Endothelial cell (in vitro differentiated cells): ENCODE measurements at places on chromosomes 5 and 9. TPM values are rescaled to one million over a fixed set of nuclear protein-coding genes. Genes with fewer than 3 reads are reported as not detected.

DNA sequence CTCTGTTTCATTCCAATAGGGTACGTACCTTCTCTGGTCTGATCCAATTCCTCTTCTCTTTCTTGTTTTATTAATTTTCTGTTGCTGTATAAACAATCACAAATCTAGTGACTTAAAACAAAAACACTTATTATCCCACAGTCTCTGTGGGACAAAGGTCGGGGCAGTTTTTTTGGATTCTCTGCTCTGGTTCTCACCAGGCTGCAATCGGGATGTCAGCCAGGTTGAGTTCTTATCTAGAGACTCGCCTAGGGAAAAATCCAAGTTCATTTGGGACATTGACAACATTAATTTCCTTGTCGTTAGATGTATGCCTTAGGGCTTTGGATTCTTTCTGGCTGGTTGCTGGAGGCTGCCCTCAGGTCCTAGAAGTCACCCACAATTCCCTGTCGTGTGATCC, 430.5 kb upstream of the RORB start:
- H3K27ac ChIP-seq: no peak overlapping the region
- H3K4me1 ChIP-seq: no peaks in the 10 kb centered on the region
- no peak overlapping the region for H3K4me3 ChIP-seq
- H3K27me3 ChIP-seq: no peaks in the 10 kb centered on the region

DNA sequence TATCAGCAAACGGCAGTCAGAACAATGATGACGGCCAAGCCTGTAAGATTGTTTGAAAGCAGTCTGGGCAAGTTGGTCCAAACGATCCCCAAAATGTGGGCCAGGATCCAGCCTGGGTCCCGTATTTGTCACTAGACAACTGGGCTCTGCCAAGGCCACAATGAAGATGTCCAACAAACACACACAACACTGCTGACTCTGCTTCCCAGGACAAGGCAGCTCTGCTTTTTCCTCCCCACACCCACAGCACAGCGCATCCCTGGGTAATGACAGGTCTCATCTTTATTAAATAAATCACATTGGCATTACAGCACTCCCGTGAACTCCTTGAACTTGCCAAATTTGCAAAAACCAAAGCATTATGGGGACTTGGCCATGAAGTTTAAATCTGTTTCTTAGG, 424.1 kb upstream of the ACTBL2 start:
- H3K27ac ChIP-seq: no peak overlapping the region
- H3K27me3 ChIP-seq: no peaks in the 10 kb centered on the region
- no peaks in the 10 kb centered on the region for H3K36me3 ChIP-seq
- peaks cover 5% of the 10 kb centered on the region for H3K4me1 ChIP-seq
- no peak overlapping the region for H3K4me3 ChIP-seq

Gene FBN2
- 106 TPM for total RNA-seq

Gene ARSI
- total RNA-seq: 3.8 TPM

DNA sequence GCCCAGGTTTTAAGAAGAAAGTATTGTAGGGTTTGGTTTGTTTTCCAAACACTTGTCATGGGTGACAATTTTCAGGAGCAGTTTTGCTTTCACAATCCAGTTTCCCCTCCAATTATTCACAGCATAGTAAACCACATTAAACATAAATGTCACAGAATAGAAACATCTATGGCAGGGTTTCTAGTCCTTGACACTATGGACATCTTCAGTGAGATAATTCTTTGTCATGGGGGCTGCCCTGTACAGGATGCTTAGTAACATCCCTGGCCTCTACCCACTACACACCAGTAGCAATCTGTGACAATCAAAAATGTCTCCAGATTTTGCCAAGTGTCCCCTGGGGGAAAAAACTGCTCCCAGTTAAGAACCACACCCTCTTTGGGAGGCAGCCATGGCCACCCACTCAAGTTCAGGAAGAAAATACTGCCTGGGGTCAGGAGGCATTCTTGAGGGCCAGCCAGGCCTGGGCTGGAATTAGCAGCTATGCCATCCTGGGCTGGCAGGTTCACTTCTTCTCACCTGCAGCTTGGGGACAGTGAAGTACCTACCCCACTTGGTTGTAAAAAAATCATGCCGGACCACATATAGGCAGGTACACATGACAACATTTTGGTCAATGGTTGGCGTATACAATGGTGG, 116.3 kb downstream of the HSD17B3 start:
- peaks cover 5% of the 10 kb centered on the region for H3K4me1 ChIP-seq
- no peaks in the 10 kb centered on the region for H3K27me3 ChIP-seq

Gene MEF2C
- 134 TPM for total RNA-seq

DNA sequence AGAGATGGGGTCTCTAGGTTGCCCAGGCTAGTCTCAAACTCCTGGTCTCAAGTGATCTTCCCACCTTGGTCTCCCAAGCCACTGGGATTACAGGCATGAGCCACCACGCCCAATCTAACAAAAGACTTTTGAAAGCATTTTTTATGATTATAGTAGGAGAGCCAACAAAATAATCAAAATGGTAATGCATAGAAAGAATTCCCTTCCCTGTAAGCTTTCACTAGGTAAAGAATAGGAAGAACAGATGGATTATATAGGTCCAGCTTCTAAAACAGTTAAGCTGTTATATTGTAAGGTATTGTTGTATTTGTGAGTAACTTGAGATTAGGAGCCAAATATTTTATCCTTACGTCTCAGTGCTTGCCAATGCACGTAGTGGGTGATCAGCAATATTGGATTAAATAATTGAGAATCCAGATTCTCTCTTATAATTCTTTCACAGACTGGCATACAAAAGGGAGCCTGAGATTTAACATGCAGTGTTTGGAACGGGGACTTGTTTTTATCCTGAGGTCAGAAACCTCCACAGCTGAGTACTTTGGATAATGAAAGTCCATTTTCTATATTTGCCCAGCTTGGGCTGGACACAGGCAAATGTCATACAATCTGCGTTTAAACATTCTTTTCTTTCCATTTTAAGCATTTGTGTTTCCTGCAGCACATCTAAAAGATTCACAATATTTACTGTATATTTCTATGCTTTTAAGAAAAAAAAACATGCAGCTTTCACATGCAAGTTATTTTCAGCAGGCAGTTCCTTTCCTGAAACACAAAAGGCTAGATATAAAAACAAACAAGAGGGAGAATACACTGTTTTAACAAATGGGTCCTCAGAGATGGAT, 238.4 kb downstream of the ARRDC3 start:
- H3K27ac ChIP-seq: peak overlapping the region; percentile 80
- DNase-seq: no peak
- peaks cover 8% of the 10 kb centered on the region for H3K36me3 ChIP-seq
- peaks cover 3% of the 10 kb centered on the region for H3K27me3 ChIP-seq

Gene WDR31
- 0.95 TPM for total RNA-seq

DNA sequence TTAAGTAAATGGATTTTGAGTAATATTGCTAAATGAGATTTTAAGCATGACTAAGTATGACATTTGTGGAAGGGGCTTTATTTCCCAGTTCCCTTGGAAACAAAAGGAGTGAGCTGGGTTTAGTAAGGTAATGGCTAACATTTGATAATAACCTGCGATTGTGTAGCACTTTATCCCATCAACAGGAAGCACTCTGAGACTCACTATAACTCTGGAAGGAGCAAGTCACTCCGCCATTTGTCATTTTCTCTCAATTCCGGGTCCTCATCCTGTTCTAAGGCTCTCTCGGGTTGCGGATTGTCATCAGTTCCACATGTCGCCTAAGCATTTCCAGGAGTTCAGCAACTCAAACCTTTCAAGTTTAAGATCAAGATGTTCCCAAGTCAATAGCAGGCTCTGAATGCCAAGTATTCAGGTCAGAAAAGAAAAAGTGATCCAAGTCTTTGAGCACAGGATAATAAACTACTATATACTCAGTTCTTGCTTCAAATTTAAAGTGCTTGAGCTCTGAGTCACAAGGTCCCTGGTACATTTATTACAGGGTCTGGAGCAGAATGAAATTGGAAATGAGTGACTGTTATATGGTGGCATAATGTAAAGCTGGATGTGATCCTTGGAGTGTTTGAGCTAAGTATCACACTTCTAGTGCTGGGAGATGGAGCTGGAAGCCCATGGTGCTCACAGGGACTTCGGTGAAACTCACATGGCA, 39.3 kb downstream of the CAPSL start:
- no peak for DNase-seq
- peaks cover 2% of the 10 kb centered on the region for H3K27me3 ChIP-seq
- no peaks in the 10 kb centered on the region for H3K36me3 ChIP-seq
- H3K27ac ChIP-seq: no peak overlapping the region
- H3K4me3 ChIP-seq: no peak overlapping the region

- DNase-seq: peak; percentile 36
- peaks cover 19% of the 10 kb centered on the region for H3K4me1 ChIP-seq
- H3K27me3 ChIP-seq: peaks cover 9% of the 10 kb centered on the region
These were observed 606 bp downstream of the EEIG1 start for GRCh38 chr9:127980060-127980705.

Gene IL33
- total RNA-seq: 0.31 TPM
